Midbrain (tissue), 1 donor: ENCODE measurements at places on chromosomes 4 and X.
A peak's percentile ranks its signal among the peaks of the same experiment; 100 is the strongest.

DNA sequence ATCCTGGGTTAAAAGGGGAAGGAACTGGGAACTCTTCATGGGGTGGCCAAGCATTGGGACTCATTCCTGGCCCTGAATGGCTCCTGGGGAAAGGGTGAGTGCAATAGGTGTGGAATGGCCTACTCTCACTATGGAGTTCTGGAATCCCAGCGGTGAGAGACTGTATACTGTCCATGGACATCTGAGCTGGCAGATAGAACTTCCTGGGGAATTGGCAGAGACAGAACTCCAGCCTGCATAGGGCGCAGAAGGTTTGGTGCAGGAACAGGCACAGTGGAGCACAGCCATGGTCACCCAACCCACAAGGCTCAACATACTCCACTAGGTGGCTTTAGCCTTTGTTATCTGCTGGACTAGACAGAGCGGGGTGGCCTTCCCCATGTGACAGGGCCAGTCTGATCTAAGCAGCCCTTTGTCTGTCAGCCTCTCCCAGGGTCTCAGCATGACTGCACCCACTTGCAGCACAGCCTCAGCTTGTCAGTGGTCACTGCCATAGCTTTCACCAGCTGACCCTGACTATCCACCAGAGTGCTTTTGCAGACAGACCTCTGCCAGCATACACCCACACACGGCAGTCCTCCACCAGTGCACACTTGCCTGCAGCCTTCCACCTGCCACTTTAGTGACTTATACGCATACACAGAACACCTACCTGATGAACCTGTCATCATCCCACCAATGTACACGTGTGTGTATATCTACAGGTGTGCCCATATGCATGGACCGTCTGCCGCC is 48.4 kb downstream of the TECRL start:
- DNase-seq = no peak

DNA sequence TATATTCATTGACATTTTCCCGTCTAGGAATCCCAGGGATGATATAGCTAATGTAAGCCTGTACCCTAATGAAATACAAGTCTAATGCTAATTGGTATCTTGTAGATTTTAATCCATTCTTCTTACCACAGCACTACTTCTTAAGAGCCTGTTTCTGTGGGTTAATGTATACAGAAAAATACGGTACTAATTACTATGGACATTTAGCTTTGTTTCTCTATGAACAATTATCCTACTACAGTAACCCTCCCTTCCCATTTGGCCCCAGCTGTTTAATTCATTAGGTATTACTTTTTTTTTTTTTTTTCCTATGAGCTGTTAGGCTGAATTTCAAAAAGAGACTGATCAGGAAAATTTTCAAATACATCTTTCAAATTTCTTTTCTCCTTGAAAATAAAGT is 245.1 kb upstream of the SLC7A11 start:
- DNase-seq = no peak

DNA sequence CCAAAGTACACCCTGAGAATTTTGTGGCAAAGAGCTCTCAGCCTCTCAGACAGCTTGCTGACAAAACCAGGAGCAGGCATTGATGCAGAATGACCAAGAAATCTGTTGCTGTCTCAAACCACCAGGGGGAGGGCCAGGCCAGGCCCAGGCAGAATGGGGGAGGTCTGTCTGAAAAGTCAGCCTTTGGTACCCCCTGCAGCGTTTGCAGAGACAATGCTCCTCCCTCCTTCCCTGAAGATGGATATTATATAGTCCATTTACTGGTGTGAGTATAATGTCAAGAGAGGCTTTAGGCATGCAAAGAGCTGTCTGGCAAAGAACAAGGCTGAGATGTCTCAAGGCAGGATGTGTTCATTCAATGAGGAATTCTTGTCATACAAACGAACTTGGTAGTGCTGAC is 52.9 kb upstream of the TRPC5OS start:
- no peak for DNase-seq

DNA sequence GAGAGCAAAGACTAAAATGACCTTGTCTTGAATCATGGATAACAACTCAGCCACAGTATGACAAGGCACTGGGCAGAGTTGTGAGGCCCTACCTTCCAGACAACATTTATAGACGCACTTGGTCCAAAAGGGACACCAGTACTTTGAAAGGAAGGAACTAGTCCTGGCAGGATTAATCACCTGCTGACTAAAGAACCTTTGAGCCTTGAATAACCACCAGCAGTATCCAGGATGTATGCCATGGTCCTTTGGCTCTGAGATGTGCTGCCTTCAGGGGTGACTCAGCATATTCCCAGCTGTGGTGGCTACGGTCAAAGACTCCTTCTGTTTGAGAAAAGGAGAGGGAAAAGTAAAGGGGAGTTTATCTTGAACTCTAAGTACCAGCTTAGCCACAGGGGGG is 118.1 kb upstream of the PRR32 start:
- no peak for DNase-seq

- no peak for DNase-seq
These were observed 69.2 kb upstream of the GRID2 start for GRCh38 chr4:92234393-92235176.

GRCh38 chr4:140637836-140638235 is 69.1 kb upstream of the UCP1 start:
- DNase-seq = peak; percentile 1

DNA sequence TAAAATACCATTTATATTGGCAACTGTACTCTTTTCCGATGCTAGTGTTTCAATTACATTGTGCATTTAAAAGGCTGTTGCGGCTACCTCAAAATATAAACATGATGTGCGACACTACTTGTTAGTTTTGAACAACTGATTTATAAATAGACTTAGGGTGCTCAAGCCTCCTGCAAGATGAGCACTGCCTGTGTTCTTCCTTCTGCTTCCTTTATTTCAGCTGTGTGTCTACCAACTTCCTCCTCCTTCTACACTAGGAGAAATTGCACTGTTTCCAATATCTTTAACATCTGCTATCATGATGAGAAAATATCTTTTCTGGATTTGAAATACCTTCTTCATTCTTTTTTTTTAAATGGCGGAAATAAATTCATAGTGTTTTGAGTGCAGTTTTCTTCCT is 24.0 kb downstream of the TET2 start:
- no peak for DNase-seq

GRCh38 chr4:139301821-139302611 is at the start of gene NDUFC1:
NDUFC1 (minus strand) TSS chr4:139302477; CDS start chr4:139295798, 6,679 bp downstream.
- DNase-seq = peak; percentile 20

DNA sequence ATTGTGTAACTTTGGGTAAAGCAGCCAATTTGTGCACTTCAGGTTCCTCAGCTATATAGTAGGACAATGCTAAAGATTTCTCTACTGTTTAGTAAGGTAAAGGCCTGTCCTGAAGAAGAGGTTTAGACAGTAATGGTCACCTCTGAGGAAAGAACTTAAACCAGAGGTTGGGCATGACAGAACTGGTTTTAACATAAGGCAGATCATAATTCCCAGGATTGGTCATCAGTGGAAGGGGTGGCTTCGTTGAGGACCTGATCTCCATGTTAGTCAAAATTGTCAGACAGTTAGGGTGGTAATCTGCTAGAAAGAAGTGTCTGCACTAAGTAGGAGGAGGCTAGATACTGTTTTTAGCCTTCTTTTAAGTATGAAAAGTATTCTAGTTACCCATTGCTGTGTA is 4.1 kb downstream of the RP2 start:
- no peak for DNase-seq

- no peak for DNase-seq
These were observed 208.2 kb downstream of the FAT4 start for GRCh38 chr4:125522992-125523391.

GRCh38 chr4:152605641-152606335 is 69.9 kb upstream of the FBXW7 start:
- DNase-seq = no peak

DNA sequence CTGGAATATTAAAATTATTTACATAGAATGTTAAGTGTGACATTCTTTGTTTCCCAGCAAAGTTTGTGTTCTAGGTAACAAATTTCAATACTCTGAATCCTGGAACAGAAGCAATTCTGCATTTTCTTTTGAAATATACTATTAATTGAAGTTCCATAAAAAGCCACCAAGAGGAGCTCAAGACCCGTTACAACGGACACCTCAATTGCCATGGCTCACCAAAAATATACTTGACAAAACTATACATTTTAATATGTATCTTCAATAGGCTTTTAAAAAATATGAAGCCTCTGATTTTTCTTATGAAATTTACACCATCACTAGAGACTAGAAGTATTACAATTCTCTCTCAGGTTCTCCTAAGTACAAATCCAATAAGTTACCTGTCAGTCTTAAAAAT is 111.4 kb downstream of the NYX start:
- peak; percentile 17 for DNase-seq

DNA sequence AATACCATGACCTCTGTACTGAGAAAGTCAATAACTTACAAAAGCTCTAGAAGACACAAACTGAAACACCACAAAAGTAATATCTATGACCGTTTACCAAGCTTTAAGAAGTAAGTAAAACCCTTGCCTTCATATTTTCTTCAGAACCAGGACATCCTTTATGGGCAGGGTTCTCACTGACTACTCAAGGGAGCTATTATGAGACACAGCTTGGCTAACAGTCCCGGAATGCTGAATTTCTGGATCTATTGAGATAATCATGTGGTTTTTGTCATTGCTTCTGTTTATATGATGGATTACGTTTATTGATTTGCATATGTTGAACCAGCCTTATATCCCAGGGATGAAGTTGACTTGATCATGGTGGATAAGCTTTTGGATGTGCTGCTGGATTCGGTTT is 19.9 kb upstream of the CDS1 start:
- no peak for DNase-seq

- DNase-seq = peak; percentile 86
These were observed at the start of gene CXXC4 for GRCh38 chr4:104494822-104495559. CXXC4 (minus strand) TSS chr4:104494894; CDS start chr4:104491802, 3,092 bp downstream.

DNA sequence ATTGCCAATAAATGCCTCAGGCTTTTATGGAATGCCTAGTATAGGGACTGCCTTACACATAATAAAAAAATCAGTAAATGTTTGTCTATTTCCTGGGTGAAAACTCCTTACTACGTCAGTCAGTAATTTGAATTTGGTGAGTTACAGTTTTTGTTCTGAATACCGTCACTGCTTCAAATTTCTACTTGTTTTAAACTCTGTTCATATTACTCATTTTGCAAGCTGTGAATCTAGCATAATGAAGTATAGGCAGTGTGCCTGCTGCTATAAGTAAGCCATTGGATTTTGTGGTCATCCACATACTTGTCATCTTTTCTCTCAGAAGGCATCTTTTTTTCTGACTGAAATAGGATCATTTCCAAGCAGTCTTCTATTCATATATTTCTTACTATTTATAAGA is 43.1 kb downstream of the SYNPO2 start:
- no peak for DNase-seq

DNA sequence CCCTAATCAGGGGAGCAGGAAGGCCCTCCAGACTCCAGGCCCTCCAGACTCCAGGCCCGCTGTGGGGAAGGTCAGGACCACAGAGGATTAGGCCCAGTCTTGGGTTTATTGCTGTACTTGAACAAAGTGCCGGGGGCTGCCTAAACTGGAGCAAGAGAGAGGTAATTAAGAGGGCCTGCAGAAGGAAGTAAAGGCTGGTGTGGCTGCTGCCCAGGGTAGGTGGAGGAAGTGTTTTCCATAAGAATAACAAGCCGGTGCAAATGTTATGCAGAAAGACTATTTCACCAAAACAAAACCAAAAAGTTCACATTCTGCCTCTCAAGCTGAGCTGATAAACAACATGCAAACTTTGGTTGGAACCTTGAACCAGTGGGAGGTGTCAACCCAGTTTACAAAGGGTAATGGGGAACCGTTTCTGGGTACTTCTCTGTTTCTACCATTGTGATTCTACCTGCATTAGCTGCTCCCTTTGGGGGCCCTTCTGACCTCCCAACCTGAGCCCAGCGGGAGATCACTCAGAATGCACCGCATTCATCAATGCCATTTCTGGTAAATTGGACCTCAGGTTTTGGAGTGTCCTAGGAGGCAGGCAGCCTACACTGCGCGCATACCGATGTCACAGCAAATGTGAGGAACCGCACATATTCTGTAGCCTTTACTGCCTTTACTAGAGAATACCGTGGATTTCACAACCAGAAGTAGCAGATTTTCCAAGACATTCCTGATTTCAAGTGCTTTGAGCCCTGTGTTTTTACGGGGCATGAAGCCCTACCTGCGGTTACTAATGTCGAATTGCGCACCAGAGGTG is 59.7 kb upstream of the BCOR start:
- DNase-seq = no peak

DNA sequence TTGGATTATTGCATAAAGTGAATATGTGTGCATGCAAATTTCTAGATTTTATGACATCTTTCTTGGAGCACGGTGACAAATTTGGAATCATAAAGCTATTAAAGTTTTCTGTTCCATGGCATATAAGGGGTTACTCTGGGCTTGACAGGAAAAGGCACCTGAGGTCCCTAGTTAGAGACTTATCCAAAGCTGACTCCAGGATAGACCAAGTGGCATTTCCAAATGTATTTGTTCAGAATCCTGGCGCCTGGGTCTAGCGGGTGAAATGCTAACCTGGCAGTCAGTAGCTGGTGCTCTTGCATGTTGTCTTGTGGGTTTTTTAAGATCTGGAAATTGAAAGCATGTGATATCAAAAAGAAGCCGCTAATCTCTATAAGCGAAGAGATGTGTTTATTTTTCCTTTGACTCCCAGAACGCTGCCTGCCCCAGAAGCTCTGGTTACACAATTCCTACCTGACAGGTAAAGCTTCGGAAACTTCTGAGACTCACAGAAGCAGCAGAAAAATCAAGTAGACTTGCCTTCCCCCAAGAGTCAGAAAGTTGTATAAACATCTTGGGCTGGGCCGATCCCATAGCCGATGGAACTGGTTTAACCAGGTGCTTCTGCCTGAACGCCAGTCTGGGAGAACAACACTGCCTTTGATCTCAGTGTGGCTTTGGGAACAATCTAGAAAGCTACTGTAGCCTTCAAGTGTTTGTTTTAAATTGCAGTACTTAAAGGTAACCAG is 12.9 kb upstream of the ZCCHC4 start:
- no peak for DNase-seq

- peak; percentile 23 for DNase-seq
These were observed at the start of gene CDS1 for GRCh38 chr4:84582988-84583875. CDS1 (plus strand) TSS chr4:84583127; CDS start chr4:84583402, 275 bp downstream.

DNA sequence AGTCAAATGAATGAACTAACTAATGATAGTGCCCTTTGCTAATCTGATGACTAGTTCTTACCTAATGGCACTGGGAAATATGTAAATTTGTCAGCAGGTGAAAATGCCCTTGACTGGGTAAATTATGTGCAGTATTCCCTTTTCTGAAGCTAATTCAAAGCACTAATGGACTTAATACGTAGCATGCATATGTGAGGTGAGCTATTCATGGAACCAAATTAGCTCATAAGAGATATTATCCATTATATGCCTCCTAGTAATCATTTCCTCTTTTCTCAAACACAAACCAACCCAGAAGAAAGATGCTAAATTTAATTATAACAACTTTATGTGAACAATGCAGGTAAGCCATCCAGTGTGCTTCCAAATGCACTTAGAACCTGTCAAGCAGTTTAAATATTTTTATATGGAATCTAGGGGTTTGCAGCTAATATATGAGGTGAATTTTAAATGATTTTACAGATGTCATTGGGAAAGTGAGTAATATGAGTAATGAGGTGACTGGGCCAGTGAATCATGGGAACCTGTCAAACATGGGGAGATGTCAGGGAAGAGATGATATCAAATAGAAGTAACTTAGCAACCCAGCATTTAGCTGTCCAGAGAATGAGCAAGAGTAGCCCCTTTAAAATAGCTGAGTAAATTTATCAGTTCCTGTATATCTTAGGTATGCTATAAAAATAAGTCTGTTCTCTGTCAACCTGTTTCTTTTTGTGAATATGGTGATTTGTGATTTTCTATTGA is 315.0 kb downstream of the AFF2 start:
- DNase-seq = no peak

GRCh38 chrX:40016749-40017148 is 81.0 kb downstream of the BCOR start:
- no peak for DNase-seq

GRCh38 chr4:182698212-182698611 is 219.0 kb downstream of the DCTD start:
- no peak for DNase-seq
